ENCODE measurements at places on chromosomes 16 and 17.

- DNase-seq: no peak
These were observed 298.4 kb downstream of the MAP2K6 start for GRCh38 chr17:69712801-69713311.

DNA sequence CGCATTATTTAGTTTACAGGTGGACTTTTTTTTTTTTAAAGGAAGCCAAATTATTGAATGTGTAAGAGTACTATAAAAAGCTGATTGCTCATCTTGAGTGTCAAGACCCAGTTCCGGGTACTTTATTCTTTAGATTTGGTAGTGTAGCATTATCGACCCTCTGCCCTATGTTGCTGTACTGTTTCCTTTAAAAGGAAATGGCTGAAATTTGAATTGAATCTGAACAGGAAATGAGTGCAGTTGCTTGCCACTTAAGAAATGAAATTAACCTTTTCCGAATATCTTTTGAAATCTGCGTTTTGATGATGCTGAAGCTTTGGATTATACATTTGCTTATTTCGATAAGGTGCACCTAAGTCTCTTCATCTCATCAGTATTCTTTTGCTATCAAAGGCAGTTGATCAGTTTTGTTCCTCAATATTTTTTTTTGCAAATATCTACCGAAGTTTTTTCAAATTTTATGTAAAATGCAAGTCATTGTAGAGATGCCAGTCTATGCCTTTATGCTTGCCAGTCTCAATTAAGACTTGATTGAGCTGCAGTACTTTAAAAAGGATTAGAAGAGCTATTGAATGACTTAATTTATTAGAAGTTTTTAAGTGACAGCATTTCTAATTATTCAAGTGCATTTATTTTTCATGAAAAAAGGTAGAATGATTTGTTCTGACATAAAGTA is 1.8 kb downstream of the GGNBP2 start:
- DNase-seq: no peak

GRCh38 chr16:59597269-59597668 is 863.2 kb upstream of the GOT2 start:
- DNase-seq: no peak

GRCh38 chr16:9248162-9248561 is 156.7 kb downstream of the HAPSTR1 start:
- DNase-seq: no peak

GRCh38 chr17:34384822-34385605 is 22.0 kb upstream of the CCL1 start:
- no peak for DNase-seq

DNA sequence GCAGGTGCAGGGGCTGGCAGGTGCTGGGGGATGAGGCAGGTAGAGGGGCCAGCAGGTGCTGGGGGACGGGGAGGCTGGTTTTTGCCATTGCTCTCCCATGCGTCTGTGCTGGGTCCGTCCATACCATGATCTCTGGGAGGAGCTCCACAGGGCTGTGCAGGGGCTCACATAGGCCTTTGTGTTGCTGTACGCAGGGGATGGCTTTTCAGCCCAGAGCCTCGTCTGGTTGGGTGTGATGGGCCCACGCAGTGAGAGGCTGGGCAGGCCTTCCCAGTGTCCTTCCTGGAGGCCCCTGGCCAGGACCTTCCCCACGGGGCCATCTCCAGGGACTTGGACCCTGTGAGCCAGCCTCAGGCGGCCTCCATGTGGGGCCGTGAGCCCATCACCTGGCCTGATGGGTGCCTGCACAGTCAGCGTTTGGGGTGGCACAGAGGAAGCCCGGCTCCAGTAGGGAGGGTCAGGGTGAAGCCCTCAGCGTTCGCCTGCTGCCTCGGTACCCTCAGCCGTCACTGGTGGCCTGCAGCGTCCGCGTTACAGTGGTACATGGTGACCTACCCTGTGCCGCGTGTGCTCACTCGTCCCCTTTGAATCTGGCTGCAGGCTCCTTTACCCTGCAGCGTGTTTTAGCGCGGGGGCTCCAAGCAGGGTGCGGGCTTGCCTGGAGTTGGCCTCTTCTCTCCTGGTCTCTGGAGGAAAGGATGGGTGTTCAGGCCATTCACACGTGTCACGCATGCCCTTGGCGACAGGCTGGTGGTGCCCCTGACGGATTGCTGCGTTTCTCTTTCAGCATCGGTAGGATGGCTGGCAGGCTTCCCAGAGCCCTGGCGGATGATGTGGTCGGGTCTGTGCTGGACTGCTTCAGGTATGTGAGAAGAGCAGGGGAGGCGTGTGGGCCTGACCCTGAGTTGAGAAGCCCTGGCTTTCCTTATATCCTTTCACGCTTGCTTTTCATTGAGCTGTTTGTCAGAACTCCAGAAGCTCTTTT is 30.6 kb downstream of the ZNF750 start:
- no peak for DNase-seq

- DNase-seq: no peak
These were observed 11.2 kb upstream of the CPSF4L start for GRCh38 chr17:73272906-73273218.

GRCh38 chr16:31402687-31403086 is 9.6 kb downstream of the ITGAD start:
- DNase-seq: no peak

GRCh38 chr16:67719778-67720144 is 645 bp upstream of the GFOD2 start:
- DNase-seq: no peak

GRCh38 chr17:27565874-27566670 is 64.9 kb upstream of the LGALS9 start:
- no peak for DNase-seq

DNA sequence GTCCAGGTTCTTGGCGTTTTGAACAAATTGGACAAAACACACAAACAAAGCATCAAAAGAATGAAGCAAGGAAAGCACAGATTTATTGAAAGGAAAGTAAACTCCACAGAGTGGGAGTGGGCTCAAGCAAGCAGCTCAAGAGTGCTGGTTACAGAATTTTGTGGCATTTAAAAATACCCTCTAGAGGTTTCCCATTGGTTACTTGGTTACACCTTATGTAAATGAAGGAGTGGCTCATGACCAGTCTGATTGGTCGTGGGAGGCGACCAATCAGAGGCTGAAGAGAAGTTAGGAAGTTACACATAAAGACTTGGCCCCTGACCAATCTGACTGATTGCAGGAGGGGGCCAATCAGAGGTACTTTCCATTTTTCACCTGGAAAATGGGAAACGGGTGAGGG is 1373.8 kb upstream of the GOT2 start:
- no peak for DNase-seq

GRCh38 chr16:79293836-79294460 is 306.6 kb downstream of the MAF start:
- DNase-seq: no peak

- DNase-seq: no peak
These were observed 651.4 kb upstream of the GOT2 start for GRCh38 chr16:59385491-59385890.

GRCh38 chr17:335691-336090 is 16.9 kb downstream of the RPH3AL start:
- DNase-seq: no peak

GRCh38 chr17:30224419-30224960 is 11.0 kb downstream of the SLC6A4 start:
- no peak for DNase-seq

DNA sequence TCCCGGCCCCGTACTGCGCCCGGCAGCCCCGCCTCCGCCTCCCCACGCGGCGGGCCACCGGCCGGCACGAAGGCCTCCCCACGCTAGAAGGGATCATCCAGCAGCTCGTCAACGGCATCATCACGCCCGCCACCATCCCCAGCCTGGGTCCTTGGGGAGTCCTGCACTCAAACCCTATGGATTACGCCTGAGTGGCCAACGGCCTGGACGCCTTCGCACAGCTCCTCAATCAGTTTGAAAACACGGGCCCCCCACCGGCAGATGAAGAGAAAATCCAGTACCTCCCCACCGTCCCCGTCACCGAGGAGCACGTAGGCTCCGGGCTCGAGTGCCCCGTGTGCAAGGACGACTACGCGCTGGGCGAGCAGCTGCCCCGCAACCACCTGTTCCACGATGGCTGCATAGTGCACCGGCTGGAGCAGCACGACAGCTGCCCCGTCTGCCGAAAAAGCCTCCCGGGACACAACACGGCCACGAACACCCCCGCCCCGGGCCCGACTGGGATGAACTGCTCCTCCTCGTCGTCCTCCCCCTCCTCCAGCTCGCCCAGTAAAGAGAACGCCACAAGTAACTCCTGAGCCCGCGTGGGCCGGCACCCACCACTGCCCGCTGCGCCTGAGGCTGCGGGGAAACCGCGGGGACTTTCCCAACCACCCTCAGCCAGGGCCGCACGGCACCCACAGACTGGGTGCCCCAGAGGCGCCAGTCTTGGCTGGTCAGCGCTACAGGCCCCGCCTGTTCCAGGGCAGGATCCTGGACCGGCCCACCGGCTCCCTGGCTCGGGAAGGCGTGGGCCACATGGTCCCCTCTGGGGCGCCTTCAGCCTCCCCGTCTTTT is 39.0 kb upstream of the AKAP1 start:
- DNase-seq: no peak

GRCh38 chr17:50289278-50289677 is 15.0 kb downstream of the TMEM92 start:
- no peak for DNase-seq

GRCh38 chr17:70636517-70637133 is 467.3 kb downstream of the KCNJ2 start:
- DNase-seq: no peak

- no peak for DNase-seq
These were observed 714 bp downstream of the ACSF3 start for GRCh38 chr16:89094252-89094879.

DNA sequence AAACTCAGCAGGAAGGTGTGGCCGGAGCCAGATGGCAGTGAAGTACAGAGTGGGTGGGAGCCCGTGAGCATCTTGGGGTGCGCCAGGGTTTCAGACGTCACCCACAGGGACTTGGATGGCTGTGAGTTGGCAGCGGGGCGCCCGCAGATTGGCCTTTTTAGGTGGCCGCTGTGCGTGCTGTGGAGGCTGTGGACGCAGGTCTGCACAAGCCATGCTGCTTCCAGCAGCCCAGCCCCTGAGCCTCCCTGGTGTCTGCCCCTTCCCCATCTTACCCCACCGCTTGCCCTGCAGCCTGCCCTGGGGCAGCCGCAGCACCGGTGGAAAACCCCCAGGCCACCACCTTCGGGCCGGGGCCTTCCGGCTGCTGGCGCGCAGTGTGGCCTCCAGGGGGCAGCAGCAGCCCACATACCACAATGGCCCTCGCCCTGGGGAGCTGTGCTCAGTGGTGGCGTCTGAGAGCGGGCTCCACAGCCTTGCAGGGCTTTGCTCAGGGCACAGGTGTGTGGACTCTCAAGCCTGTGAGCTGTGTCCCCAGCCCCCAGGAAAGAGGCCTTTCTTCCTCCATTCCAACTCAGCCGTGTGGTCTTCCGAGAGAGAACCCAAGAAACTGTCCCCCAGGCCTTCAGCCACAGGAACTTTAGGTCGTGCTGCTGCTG is 11.8 kb downstream of the ENDOV start:
- DNase-seq: no peak

- DNase-seq: no peak
These were observed 30.0 kb downstream of the CRAMP1 start for GRCh38 chr16:1642148-1642547.

- DNase-seq: no peak
These were observed 334.7 kb downstream of the SOX9 start for GRCh38 chr17:72455562-72455961.

Measured in kidney epithelial cell (primary cell).